Hepatocyte (in vitro differentiated cells): ENCODE measurements at places on chromosomes 16 and 17. TPM values are rescaled to one million over a fixed set of nuclear protein-coding genes. Genes with fewer than 3 reads are reported as not detected.

- no peaks in the 10 kb centered on the region for H3K36me3 ChIP-seq
- H3K4me3 ChIP-seq, result no peak overlapping the region
- no peaks in the 10 kb centered on the region for H3K27me3 ChIP-seq
- no peak for DNase-seq
- H3K27ac ChIP-seq, result no peak overlapping the region
These were observed 95.9 kb upstream of the AXIN2 start for GRCh38 chr17:65657251-65657828.

Gene KRTAP4-6
- total RNA-seq, result not detected in 2 replicates

DNA sequence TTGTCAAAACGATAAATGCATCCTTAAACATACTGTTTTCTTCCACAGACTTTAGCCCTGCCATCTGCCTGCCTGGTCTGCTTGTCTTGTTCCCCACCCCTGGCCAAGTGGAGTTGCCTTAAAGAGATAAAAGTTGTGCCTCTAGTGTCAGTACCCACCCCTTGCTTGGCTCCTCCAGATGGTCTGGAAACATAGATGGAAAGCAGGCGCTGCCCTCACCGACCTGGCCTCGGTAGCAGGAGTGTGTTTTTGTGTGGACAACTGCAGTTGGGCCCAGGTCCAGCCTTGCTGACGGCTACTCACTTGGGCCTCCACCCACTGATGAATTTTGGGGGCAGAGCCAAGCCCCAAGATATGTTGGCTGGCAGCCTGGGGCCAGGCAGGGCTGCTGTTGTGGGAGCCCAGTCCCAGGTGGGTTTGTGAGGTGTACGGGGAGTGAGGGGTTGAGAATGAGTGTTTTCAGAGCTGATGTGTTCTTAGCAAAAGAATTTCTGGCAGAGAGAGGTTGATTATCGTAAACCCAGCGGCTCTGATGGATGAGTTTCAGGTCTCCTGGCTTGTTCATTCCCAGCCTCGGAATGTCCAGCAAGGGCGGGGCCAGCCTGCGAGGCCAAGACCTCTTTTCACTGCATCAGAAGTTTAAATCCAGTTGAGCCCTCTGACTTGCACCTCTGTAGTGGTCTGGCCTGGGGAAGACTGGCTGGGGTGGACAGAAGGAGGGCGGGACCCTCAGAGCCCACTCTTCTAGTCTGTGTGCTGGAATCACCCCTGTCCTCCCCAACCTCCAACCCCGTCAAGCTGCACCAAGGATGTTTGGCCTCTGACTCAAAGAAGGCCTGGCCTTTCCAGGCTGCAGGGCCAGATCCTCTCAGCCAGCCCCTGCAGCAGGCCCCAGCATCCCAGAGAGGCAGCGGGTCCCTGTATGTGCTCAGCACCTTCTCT, 179.7 kb downstream of the RAB11FIP4 start:
- peaks cover 4% of the 10 kb centered on the region for H3K4me1 ChIP-seq
- DNase-seq, result peak; percentile 56
- H3K27ac ChIP-seq, result peak overlapping the region; percentile 69
- no peak overlapping the region for H3K4me3 ChIP-seq
- no peaks in the 10 kb centered on the region for H3K36me3 ChIP-seq

Gene SCNN1G
- 0.08 and 0.23 TPM in 2 replicates for total RNA-seq

Gene CDH8
- total RNA-seq, result 2.1 TPM in 2 replicates

GRCh38 chr17:19554393-19554792, 20.7 kb downstream of the SLC47A1 start:
- peaks cover 18% of the 10 kb centered on the region for H3K4me1 ChIP-seq
- H3K36me3 ChIP-seq, result no peaks in the 10 kb centered on the region
- H3K27ac ChIP-seq, result peak overlapping the region; percentile 66
- peak; percentile 61 for DNase-seq
- H3K27me3 ChIP-seq, result no peaks in the 10 kb centered on the region

- H3K4me1 ChIP-seq, result no peaks in the 10 kb centered on the region
- H3K4me3 ChIP-seq, result no peak overlapping the region
- H3K36me3 ChIP-seq, result no peaks in the 10 kb centered on the region
- H3K27me3 ChIP-seq, result peaks cover 36% of the 10 kb centered on the region
These were observed 21.0 kb upstream of the ITGAX start for GRCh38 chr16:31333686-31334649.

DNA sequence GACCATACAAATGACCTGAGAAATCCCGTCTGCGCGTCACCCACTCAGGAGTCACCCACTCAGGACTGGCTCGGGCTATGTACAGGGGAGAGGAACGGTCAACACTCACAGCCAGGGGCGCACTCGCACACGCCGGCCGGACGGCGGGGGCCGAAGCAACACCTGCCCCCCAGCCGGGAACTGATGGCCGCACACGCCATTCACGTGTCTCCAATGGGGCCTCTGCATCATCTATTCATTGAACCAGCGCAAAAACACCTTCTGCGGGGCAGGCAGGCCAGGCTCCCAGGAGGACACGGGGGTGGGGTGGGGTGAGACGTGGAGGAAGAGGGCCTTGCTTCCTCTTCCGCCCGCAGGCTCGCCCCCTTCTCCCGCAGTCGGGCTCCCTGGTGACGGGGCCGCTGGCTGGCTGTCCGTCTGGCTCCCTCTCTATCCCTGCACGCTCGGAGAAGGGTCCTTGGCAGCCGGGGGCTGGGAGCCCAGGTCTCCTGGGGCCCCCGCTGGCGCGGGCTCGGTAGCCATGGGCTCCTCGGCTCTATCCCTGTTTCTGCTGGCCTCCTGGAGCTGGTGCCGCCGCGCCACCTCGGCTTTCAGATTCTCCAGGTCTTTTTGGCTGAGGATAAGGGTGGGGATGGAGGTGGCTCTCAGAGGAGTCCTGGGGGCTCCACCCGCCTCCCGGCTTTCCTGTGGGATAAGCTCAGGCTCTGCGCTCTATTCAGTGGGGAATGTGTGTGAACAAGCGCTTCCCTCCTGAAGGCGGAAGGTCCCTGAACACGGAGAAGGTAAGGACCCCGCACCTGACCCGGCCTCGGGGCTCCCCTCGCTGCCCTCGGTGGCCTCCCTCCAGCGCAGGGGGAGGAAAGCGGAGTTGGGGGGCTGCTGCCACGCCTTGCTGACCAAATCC, 21.1 kb downstream of the CLUH start:
- peaks cover 5% of the 10 kb centered on the region for H3K4me1 ChIP-seq
- no peaks in the 10 kb centered on the region for H3K27me3 ChIP-seq
- no peaks in the 10 kb centered on the region for H3K36me3 ChIP-seq
- H3K4me3 ChIP-seq, result no peak overlapping the region
- DNase-seq, result peak; percentile 6
- H3K27ac ChIP-seq, result no peak overlapping the region

- no peak overlapping the region for H3K27ac ChIP-seq
- no peaks in the 10 kb centered on the region for H3K27me3 ChIP-seq
- H3K4me3 ChIP-seq, result no peak overlapping the region
- no peaks in the 10 kb centered on the region for H3K36me3 ChIP-seq
- DNase-seq, result no peak
These were observed 19.0 kb downstream of the EEF2K start for GRCh38 chr16:22225060-22225459.

GRCh38 chr16:87245511-87245910, 71.7 kb downstream of the C16orf95 start:
- no peak for DNase-seq
- H3K36me3 ChIP-seq, result no peaks in the 10 kb centered on the region
- no peak overlapping the region for H3K27ac ChIP-seq

DNA sequence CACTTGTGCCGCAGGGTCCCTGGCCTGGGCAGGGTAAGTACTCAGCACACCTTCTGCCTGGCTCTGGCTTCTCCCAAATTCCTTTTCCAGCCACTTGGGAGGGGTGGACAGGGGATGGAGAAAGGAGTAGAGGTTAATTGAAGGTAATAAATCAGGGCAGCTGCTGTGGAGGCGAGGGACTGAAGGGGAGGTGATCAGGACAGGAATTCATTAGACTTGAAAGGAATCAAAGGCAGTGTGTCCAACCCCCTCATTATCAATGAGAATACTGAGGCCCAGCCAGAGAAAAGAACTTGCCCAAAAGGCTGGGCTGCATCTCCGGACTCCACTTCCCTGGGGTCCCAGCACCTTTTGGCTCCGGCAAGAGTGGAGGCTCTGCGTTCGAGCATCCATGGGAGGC, 2.4 kb downstream of the SOST start:
- H3K36me3 ChIP-seq, result no peaks in the 10 kb centered on the region
- no peak overlapping the region for H3K27ac ChIP-seq
- no peak overlapping the region for H3K4me3 ChIP-seq
- H3K4me1 ChIP-seq, result peaks cover 2% of the 10 kb centered on the region
- no peak for DNase-seq

Gene C16orf86
- 1.7 and 2.3 TPM in 2 replicates for total RNA-seq

DNA sequence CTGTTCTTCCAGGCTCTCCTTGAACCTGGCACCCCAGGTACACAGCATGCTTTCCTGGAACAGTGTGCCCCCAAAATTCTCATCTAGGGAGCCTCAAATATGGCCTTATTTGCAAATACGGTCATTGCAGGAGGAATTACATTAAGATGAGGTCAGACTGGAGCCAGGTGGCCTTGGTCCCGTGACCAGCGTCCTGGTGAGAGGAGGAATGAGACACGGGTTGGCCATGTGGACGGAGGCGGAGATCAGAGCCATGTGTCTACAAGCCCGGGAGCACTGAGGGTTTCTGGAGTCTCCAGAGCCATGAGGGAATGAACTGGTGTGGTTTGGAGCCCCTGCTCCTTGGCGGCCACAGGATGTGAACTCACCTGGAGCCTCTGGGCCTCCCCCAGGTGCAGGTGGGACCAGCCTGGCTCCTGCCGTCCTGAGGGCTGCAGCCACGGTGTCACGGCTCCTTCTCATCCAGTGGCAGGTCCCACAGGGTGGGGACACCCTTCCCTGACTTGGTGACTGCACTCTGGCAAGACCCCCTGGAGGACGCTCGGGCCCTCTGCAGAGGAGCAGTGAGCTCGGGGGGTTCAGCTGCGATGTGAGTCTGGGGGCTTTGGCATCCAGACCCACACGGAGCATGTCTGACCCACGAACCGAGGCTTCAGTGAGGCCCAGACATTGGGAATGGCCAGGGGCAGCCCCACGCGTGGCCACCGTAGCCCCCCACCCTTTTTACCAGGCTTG, 21.8 kb upstream of the GNG13 start:
- no peaks in the 10 kb centered on the region for H3K36me3 ChIP-seq
- H3K4me3 ChIP-seq, result no peak overlapping the region
- no peaks in the 10 kb centered on the region for H3K27me3 ChIP-seq
- no peak overlapping the region for H3K27ac ChIP-seq
- DNase-seq, result no peak
- H3K4me1 ChIP-seq, result peaks cover 7% of the 10 kb centered on the region

Gene TSC2
- 39.5 and 41.8 TPM in 2 replicates for total RNA-seq

- H3K27me3 ChIP-seq, result no peaks in the 10 kb centered on the region
- DNase-seq, result peak; percentile 77
- peaks cover 4% of the 10 kb centered on the region for H3K4me1 ChIP-seq
- H3K36me3 ChIP-seq, result no peaks in the 10 kb centered on the region
These were observed 346.9 kb upstream of the PSMD7 start for GRCh38 chr16:73949574-73950320.

DNA sequence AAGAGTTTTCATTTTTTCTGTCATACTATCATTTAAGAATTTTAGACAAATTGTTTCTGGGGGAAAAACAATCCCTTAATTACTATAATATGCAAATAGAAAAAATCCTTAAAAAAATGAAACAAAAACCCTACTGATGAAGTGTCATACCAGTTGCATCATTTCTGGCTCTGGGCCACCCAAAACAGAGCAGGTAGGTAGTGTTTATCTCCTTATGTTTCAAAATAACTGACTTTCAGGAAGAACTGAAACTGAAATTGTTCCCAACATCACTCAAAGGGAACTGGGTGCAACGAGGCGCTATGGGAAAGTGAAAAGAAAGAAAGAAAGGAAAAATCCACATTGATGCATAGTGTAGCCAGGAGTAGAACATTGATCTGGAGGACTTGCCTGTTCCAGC, 653.1 kb upstream of the SOX9 start:
- H3K4me3 ChIP-seq, result no peak overlapping the region
- H3K4me1 ChIP-seq, result no peaks in the 10 kb centered on the region
- H3K27ac ChIP-seq, result no peak overlapping the region

DNA sequence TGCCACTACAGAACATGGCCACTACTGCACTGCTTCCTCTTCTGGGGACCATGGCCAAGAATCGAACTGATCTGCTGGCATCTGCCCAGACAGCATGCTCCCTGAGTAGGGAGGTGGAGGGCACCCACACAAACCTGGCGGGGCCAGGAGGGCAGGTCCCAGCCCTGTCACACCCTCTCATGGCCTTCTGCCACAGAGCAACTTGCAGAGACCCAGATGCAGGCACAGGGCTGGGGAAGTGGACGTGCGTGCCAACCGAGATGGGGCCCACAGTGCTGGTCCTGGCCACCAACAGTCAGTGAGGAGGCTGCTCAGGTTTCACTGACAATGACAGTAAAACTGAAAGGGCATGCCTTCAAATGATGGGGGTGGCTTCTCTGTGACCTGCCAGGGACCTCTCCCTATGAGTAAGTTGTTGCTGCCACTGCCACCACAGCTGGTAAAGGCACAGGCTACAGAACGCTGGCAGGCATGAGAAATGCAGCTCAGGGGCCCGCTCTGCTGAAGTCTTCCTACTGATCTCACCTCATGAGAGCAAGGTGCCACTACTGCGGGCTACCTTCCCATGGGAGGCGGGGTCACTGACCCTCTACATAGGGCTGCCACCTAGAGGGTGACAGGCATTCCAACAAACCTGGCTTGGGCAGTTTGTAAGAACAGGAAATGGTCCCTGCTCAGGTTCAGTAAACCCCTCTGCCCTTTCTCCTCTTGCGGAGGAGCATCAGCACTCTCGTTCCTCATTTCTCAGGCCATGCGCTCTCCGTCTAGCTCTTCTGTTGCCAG, 15.5 kb downstream of the HIC1 start:
- no peak for DNase-seq
- no peak overlapping the region for H3K27ac ChIP-seq
- no peaks in the 10 kb centered on the region for H3K27me3 ChIP-seq
- H3K36me3 ChIP-seq, result no peaks in the 10 kb centered on the region

Gene NT5C3B
- 47.7 and 51.8 TPM in 2 replicates for total RNA-seq

Gene FBXW10B
- total RNA-seq, result 0.68 and 1.3 TPM in 2 replicates

Gene JPH3
- total RNA-seq, result 2.3 and 4.8 TPM in 2 replicates

Gene ADAM11
- total RNA-seq, result 0.28 and 0.90 TPM in 2 replicates

- peaks cover 3% of the 10 kb centered on the region for H3K4me1 ChIP-seq
- H3K36me3 ChIP-seq, result no peaks in the 10 kb centered on the region
- peak overlapping the region; percentile 71 for H3K27ac ChIP-seq
- H3K4me3 ChIP-seq, result no peak overlapping the region
These were observed 83.5 kb upstream of the PLCG2 start for GRCh38 chr16:81695321-81696165.

- H3K27ac ChIP-seq, result peak overlapping the region; percentile 99
- H3K27me3 ChIP-seq, result no peaks in the 10 kb centered on the region
- peaks cover 16% of the 10 kb centered on the region for H3K4me1 ChIP-seq
- DNase-seq, result no peak
- H3K4me3 ChIP-seq, result no peak overlapping the region
- H3K36me3 ChIP-seq, result no peaks in the 10 kb centered on the region
These were observed 86.9 kb downstream of the FOXL1 start for GRCh38 chr16:86665319-86665675.

Gene MYH13
- total RNA-seq, result 0.03 TPM in 1 of 2 replicates, not detected in the other
